ENCODE measurements at places on chromosomes 3 and 15.

DNA sequence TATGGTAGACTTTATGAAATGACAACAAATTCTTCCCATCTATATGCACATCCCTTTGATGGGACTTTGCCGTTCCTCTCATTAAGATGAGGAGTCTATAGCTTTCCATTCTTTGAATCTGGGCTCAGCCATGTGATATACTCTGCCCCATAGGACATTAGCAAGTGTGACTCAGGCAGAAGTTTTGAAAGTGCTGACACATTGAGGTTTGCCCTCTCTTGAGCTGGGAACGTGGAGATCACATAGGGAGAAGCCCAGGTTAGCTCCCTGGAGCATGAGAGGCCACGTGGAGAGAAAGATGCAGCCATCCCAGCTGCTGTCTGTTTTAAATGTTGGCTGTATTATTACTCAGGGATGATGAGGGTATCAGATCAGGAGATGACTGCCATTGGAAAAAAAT is 67.7 kb upstream of the OXTR start:
- DNase-seq: no peak

GRCh38 chr3:184773283-184774186 is 38.4 kb upstream of the VPS8 start:
- no peak for DNase-seq

GRCh38 chr3:131033480-131034080 is 6.9 kb downstream of the NEK11 start:
- DNase-seq: no peak

- no peak for DNase-seq
These were observed 40.5 kb upstream of the ROPN1 start for GRCh38 chr3:124032311-124032880.

DNA sequence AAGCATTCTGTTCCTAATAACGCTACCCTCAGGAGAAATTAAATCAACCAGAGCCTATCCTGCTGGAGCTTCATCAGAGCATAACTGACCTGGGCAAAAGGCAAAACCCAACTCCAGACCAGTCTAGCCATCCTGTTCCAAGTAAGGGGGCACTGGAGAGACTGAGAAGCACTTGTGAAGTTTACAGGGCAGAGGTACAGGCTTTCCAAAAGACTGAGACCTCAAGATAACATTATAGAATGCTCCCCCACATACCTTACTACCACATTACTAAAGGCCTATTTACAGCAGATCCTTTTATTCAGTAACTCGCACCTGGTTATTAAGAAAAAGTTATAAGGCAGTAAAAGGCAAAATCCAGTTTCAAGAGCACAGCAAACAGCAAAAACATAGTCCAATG is 35.5 kb downstream of the RFX7 start:
- no peak for DNase-seq

- no peak for DNase-seq
These were observed 596.7 kb downstream of the FGF12 start for GRCh38 chr3:192130534-192131132.

DNA sequence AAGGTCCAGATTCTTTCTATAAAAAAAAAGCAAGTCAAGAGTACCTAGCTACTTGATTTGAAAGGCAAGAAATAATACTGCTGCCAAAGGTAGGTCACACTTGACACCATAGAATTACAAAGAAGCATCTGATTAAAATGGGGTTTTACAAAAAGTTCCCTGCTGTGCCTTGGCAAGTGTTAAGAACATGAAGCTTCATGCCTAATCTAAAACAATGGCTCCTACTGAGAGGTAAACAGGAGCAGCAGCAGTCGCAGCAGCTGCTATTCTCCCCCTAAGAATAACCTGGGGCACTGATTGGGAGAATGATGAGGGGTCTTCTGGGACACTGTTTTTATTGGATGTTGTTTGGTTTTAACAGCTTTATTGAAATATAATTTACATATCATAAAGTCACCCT is 14.1 kb downstream of the UBP1 start:
- no peak for DNase-seq

DNA sequence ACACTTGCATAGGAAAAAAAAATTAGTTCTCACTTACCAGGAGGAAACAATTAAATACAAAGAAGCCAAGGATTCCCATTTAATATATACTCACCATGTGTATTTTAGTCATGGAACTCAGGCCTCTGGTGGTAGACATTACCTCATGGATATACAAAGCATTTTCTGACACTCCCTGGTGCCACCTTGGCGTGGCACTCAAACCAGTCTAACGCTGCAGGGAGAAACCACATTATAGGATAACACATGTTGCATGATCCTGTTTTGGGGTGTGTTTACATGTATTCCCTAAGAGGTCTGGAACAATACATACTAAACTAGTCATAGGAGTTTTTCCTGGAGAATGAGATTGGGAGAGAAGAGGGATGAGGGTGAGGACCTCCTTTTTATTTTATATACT is 5.9 kb upstream of the RTF1 start:
- no peak for DNase-seq

DNA sequence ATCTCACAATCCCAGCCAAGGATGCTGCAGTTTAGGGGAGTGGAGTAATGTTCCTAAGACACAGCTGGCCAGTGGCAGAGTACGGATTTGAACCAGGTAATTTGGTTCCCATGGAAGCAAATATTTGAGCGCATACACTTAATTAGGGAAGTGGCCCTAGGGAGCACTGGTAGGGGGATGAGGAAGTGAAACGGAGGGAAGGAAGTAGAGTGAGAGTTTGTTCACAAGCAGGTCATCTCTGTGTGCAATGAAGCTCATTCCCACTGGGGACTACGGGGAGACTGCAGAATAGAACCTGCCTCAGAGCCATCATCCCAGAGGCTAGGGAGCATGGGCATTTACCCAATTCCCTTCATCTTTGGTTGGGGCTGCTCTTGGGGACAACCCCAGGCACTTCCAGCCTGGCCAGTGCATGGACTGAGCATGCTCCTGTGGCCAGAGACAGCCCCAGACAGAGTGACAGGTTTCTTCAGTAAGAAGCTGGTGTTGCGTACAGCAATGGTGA is 317.2 kb upstream of the PROK2 start:
- DNase-seq: no peak

DNA sequence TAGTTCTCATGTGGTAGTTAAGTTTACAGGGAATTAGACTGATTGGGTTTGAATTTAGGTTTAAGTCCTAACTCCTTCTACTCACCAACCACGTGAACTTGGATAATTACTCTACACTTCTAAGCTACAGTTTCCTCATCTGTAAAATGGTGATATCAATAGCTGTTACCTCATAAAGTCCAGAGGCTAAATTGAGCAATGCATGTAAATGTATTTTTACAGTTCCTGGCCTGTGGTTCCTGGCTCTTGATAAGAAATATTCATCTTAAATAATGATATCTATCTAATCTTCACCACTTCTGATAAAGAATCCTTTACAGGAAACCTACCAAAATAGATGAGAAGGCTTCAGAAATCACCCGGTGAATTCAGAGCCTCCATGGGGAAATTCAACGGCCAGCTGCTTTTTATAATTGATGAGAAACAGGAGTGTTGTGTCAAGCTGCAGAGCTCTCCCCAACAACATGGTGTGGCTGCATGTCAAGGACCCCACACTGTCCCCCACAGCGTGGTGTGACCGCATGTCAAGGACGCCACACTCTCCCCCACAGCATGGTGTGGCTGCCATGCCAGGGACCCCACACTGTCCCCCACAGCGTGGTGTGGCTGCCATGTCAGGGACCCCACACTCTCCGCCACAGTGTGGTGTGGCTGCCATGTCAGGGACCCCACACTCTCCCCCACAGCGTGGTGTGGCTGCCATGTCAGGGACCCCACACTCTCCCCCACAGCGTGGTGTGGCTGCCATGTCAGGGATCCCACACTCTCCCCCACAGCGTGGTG is 80.8 kb upstream of the PEX5L start:
- DNase-seq: no peak

DNA sequence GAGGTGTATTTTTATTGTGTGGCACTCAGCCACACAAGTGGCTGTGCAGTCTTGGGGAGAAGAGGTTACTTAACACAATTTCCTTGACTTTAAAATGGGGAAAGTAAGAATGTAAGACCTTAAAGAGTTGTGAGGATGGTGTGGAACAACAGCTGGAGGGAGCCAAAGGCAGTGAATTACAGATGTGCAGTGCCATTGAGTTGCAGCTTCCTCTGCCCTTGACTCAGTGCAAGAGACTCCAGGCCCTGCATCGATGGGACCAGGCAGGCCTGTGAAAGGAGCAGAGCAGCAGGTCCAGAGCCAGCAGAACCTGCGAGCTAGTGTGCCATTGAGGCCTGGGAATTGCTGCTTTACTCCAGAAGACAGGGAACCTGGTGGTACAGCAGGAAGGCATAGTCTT is 27.2 kb downstream of the EEFSEC start:
- DNase-seq: no peak

DNA sequence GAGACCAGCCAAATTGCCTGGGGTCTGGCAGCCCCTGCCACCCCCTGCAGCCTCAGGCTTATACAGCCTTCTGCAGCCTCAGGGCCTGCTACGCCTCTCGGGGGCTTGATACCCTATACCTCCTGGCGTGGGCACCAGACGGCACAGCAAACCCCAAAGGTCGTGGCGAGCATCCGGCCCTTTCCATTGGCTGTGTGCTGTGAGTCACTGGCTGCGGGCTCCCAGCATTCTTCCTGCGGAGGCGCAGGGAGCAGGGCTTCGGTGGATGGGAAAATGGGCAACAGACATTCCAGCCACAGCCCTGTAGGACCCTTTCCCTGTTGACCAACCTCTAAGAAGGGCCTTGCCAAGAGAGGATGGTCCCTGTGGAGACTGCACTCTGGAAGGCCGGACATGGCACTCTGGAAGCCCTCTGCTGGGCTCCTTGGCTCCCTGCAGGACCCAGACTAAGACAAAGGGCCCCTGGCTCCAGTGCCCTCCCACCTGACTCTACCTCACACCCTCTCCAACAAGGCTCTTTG is 59.6 kb downstream of the ITGA11 start:
- no peak for DNase-seq

- DNase-seq: no peak
These were observed 50.1 kb downstream of the KBTBD8 start for GRCh38 chr3:67048067-67048714.

Measured in activated T-helper 1 cell treated with Interleukin-2 at 50 U/mL for 16 hours (primary cell).